ENCODE measurements at places on chromosomes 6 and 20.

- DNase-seq, result no peak
These were observed 696.7 kb downstream of the C6orf118 start for GRCh38 chr6:164612751-164613150.

- no peak for DNase-seq
These were observed 2.7 kb downstream of the SLC35B3 start for GRCh38 chr6:8432614-8433013.

GRCh38 chr6:16236631-16237199 is 1.7 kb upstream of the GMPR start:
- DNase-seq, result no peak

GRCh38 chr6:170590725-170591124 is 6.3 kb upstream of the PDCD2 start:
- DNase-seq, result no peak

GRCh38 chr6:20173833-20174792 is 38.2 kb downstream of the MBOAT1 start:
- no peak for DNase-seq

DNA sequence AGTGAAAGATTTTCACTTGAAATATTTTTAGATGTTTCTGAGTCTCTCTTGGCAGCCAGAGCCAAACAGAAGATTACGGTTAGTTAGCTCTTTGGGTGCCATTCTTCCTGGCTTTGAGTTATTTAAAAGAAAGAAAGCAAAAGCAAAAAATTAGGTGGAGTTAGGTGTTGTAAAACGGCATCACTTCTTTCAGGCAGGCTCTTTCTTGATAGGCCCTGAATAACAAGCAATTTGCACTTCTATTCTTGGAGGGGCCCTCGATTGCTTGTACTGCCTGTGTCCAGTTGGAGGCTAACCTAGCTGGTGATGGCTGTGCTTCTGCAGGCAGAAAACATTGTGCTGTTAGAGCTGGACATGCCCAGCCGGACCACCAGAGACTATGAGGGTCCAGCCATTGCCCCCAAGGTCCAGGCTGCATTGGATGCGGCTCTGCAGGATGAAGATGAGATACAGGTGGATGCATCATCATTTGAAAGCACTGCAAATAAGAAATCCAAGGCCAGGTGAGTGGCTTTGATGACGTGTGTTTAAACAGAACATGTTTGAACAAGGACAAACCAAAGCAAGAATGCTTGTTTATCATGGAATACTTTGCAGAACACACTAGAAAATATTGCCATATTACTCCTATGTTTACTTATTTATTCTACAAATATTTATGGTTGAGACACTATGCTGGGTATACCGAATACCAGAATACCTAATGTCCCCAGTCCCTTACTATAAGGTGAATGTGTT is 28.1 kb upstream of the ASXL1 start:
- no peak for DNase-seq

DNA sequence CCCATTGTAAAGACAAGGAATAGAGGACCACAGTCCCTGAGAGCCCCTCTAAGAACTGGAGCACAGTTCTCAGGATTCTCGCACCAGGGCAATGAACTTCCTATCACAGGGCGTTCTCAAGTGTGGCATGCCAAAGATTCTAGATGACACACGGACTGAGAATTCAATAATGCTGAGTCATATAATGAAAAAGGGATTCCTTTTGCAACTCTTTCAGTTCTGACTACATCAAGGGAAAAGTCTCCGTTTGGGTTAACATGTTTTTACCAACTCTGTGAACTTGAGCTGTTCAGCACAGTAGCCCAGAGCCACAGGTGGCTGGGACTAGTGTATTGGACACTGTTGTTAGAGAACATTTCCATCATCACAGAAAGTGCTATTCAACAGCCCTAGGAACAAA is 3.4 kb downstream of the MED20 start:
- no peak for DNase-seq

GRCh38 chr6:2819978-2820377 is 21.7 kb downstream of the SERPINB1 start:
- no peak for DNase-seq

DNA sequence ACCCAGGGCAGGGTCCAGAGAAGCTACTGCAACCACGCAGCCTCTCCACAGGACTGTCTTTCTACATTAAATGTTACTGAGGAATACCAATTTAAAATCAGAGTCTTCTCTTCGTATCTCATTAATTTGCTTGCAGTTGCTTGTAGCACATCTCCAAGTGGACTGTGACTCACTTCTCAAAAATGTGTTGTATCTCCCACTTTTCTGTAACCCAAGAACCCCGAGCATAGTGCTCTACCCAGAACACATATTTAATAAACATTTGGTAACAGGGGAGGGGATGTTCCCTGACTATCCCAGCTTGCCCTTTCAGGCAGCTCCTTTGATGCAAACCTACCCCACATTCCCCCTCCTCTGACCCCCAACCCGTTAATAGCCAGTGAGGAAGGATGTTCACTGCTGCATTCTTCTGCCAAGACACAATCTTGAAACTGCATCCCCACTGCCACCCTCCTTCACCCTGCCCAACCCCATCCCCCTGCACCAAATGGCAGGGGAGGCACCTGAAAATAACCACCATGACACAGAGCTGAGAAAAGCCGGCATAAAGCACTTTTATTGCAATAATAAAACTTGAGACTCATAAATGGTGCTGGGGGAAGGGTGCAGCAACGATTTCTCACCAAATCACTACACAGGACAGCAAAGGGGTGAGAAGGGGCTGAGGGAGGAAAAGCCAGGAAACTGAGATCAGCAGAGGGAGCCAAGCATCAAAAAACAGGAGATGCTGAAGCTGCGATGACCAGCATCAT is 24.2 kb downstream of the FKBP1A start:
- no peak for DNase-seq

GRCh38 chr6:53727748-53728147 is 62.2 kb upstream of the KLHL31 start:
- no peak for DNase-seq

DNA sequence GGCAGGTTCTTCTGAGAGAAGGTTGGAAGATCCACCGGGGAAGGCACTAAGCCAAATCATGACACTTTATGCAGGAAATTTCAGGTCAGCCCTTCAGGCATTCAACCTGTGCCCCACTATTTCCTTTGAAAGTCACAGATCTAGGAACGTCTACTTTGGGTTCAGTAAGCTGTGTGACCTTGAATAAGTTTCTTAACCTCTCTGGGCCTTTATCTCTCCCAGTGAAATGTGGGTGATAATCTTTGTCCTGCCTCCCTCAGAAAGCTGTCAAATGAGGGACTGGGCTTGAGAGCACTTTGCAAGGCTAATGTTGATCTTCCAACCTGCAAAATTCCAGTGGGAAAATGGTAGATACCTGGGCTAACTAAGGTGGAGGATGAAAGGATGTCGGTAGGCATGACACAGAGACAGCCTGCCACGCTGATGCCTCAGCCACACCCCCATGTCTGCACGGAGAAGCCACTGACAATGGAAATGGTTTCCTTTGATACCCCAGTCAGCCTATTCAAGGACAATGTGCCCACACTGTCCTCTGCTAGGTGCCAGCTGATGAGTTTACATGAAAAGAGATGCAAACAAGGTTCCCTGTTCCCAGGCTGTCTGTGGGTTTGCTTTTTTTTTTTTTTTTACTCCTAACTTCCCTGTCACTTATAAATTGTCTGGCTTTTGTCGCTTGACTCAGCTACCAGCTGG is 9.3 kb downstream of the BNIP5 start:
- DNase-seq, result no peak

GRCh38 chr6:151723152-151723551 is 84.3 kb upstream of the ESR1 start:
- no peak for DNase-seq

- DNase-seq, result no peak
These were observed 491 bp upstream of the ITCH start for GRCh38 chr20:34362502-34363061.

DNA sequence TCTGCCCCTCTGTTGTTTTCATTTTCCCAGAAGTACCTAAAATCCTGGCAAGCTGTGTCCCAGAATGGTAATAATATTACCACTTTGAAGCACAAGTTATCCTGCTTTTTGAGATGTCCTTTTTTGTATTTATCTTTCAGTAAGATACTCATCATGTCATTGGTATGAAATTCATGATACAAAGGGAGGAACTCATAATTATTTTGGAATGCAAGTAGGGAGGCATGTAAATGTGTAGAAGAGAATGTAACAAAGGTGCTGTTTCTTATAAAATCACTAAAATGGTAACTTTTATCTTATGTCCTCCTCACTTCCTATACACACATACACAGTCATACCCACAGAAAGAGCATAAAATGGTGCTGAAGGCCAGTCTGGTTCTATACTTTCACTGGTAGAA is 109.9 kb downstream of the CD2AP start:
- DNase-seq, result no peak

DNA sequence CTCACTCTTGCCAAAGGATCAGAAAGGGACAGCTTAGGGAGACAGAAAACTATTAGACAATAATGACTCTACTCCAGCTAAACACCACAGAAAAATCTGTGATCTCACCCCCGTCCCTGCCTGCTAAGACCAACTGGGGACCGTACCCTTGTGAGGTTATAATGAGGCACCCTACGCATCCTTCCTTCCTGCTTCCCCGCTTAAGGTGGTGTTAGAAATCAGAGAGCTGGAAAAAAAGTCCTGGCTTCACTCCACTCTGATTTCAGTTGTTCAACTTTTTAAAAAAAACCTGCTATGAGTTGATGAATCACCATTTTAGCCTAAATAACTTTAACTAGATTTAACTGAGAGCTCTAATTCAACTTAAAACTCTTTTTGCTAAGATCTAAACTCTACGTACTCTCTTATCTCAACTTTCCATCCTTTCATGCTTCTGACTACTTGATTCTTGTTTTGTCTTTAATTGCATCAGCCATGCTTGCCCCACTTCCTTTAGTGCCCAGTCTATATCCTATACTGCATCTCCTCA is 35.8 kb upstream of the TMEM14A start:
- no peak for DNase-seq

DNA sequence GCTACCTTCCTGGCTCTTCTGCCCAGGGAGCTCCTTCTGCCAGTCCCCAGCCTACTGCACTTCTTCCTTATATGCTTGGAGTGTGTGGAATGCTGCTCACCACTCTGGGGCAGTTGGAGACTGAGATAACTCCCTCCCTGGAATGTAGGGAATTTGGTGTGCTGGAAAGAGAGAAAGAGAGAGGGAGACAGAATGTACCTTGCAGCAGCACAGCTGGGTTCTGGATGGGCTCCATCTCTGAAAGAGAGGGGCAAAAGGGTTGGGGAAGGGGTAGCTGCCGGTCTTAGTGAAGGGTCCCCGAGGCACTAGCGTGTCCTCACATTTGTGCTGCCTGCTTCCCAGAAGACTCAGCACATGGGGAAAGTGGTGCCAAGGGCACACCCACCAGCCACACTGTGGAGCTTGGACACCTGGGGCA is 40.2 kb upstream of the DDR1 start:
- DNase-seq, result no peak

DNA sequence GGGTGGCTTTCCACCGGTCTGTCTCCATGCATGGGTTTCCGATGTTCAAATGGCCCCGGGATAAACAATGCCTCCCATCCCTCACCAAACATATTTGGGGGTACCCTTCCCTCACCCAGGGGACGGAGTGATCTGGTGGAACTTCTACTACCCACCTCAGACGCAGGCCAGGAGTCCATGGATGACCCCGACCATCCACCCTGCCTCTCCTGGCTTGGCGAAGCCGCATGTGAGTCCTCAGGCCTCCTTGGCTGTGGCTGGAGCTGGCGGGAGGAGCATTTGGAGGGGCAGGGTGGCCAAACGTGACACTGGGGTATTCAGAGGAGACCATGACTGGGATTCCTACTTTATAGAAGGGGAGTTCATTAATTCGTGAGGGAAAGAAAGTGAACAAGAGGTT is 45.9 kb upstream of the FRMD1 start:
- DNase-seq, result no peak

DNA sequence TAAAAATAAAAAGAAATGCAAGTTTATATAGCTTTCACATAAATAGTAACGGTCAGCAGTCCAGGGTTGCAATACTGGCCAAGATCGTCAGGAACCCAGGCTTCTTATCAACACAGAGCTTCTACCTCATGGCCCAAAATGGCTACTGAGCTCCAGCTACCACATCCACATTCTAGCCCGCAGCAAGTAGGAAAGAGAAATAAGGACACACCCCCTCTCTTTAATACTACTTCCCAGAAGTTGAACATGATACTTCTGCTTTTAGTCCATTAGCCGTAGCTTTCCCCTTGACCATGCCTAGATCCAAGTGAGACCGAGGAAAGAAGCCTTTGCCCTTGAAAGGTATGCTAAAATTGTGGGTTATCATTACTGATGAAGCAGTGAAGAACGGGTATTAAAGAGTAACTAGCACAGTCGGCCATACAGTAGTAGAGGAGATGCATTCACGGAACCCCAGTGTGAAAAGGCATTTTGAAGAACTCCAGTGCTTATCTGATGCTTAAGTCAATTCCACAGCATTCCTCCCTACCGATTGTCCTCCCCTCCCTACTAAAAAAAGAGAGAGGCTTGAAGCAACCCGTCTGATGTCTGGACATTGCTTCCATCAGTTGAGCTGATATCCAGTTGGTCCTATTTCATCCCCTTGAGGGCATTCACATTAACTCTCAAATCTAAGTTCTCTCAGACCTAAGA is 226.9 kb upstream of the RREB1 start:
- no peak for DNase-seq

- no peak for DNase-seq
These were observed 8.2 kb downstream of the SENP6 start for GRCh38 chr6:75609639-75610590.

- no peak for DNase-seq
These were observed 179.6 kb downstream of the TFAP2C start for GRCh38 chr20:56808732-56809131.

GRCh38 chr6:37558168-37558567 is 58.5 kb upstream of the CCDC167 start:
- DNase-seq, result no peak

DNA sequence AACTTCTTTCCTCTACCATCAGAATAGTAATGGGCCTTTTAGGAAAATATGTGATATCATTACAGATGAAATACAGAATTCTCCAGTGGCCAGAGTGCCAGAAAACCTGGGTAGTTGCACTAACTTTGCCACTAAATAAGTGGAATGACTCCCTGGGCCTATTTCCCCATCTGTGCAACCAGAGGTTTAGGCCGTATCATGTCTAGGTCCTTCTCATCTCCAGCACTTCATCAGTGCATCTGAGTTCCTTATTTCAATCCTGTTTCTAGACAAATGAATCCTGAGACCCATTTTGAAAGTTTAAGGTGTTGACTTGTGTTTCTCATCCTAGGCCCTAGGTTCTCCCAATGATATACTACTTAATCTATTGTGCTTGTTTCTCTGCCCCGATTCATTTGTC is 236.2 kb downstream of the CD83 start:
- no peak for DNase-seq

- no peak for DNase-seq
These were observed 59.4 kb downstream of the RPRD1B start for GRCh38 chr20:38092915-38093314.

- no peak for DNase-seq
These were observed 27.1 kb upstream of the KIAA1586 start for GRCh38 chr6:57019434-57019833.

GRCh38 chr6:44650495-44650894 is 263.0 kb downstream of the CDC5L start:
- no peak for DNase-seq

GRCh38 chr20:39773380-39774000 is 811.3 kb downstream of the DHX35 start:
- DNase-seq, result no peak

All from CD4-positive, alpha-beta T cell (primary cell).